ENCODE measurements at places on chromosomes 16 and 17.

DNA sequence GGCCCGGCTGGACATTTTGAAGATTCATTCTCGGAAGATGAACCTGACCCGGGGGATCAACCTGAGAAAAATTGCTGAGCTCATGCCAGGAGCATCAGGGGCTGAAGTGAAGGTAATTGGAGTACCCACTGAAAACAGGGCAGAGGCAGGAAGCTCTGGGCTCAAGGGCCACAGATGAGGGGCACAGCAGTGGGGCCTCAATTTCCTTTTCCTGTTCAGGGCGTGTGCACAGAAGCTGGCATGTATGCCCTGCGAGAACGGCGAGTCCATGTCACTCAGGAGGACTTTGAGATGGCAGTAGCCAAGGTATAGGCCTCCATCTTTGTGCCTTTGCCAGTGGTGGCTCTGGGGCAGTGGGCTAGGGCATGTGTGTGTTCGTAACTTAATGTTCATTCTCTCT, 4.0 kb upstream of the FTSJ3 start:
- DNase-seq = no peak

- no peak for DNase-seq
Measured at GRCh38 chr16:56980792-56981724, 8.3 kb upstream of the NLRC5 start.

DNA sequence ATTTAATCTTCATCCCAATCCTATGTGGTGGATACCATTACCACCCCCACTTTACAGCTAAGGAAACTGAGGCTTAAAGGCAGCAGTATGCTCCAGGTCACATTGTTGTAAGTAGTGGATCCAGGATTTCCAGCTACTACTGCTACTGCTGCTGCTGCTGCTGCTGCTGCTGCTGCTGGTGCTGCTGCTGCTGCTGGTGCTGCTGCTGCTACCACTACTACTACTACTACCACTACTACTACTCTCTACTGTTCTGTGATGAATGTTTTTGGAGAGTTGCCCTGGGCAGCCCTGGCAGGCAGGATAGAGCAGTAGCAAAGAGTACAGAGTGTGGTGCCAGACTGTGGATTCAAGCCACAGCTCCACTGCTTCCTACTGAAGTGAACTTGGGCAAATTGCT, 49.3 kb upstream of the SLC12A3 start:
- DNase-seq = no peak

DNA sequence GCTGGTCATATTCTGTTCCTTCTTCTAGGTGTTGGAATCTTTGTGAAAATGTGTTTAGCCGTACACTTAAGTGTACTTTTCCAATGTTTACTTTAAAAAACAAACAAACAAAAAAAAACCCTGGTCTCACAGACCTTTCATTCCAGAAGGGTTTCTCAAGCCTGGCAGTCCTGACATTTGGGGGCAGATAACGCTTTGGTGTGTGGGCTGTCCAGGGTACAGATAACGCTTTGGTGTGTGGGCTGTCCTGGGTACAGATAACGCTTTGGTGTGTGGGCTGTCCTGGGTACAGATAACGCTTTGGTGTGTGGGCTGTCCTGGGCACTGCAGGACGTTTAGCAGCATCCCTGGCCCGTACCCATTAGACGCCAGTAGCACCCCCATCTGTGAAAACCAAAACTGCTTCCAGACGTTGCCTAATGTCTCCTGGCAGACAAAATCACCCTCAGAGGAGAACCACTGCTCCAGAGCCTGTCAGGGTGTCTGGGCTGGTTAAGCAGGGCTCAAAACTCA, 15.2 kb upstream of the FLCN start:
- no peak for DNase-seq

DNA sequence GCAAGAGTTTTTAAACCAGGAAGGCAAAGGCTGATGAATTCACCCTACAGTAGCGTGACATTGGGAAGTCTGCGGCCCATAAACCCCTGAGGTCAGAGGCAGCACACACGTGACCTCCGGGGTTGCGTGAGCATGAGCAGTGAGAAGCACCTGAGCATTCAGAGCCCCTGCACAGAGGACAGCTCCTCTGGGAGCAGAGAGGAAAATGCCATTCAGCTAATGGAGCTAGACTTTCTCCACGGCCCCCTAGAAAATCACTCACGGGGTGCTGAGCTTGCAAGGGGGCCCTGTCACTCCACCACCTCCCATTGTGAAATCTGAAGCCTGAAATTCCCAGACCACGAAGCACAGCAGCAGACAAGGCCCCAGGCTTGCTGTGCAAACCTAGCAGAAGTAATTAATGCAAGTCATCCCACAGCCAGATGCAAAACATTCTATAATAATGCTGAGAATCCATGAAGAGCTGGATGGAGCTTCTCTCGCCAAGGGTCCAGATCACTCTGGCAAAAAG, 114.9 kb upstream of the RCVRN start:
- no peak for DNase-seq

DNA sequence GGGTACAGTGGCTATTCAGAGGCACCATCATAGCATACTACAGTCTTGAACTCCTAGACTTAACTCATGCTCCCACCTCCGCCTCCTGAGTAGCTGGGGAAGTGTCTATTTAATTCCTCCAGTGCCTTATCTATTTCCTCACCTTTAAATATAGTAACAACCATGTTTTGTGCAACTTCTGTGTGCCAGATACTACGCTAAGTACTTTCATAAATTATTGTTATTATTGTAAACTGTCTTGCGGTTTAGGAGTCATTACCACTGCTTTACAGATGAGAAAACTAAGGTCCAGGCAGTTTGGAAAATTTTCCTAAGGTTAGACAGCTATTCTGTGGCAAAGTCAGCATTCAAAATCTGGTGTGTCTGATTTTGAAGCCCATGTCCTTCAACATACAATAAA, 359.1 kb upstream of the XYLT1 start:
- no peak for DNase-seq

DNA sequence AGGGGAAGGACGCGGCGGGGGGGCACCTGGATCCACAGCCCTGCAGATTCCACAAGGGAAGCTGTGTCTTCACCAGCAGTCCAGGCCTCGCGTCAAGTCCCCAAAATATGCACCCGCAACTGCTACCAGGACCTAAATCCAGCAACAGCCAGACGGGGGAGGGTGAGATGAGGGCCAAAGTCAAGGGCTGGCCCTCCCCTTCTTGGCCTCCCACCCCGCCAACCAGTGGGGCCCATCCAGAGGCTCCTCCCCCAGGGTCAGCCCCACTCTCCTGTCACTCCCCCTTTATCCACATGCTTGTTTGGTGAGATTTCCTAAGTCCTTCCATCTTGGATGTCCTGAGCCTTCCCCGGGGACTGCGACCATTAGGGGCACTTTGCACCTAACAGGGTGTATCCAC, 138.7 kb downstream of the ENGASE start:
- DNase-seq = no peak

DNA sequence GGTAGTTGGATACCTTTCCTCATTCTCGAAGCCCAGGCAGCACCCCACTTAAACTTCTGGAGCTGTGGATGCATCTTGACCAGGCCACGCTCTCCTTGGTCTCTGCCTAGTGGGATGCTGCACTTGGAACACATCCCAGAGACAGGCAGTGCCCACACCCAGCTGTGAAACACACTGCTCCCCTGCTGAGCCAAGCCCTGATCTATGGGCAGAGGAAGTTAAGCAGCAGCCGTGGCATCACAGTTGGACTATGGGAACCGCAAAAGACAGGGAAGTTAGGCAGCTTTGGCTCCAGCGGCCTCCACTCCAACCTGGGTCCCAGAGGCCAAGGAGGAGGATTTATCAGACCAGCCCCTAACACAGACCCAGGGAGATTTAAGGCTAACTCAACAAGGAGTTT, 284.8 kb upstream of the CCL2 start:
- no peak for DNase-seq

DNA sequence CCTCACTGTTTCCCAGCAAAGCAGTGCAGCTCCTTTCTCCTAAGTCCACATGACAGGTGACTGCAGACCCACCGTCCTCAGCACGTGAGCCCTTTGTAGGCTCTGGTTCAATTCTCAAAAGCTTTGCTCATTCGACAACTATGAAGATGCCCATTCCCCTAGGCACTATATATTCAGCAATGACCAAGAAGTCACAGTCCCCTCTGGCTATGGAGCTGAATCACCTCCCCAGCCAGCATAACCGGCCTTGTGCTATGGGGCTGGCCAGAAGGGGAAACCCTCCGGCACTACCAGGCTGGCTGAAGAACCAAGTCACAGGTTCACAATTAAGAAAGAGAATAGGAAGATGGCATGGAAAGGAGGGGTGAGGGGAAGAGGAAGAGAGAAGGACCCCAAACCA, 139.7 kb downstream of the WSCD1 start:
- DNase-seq = no peak

- no peak for DNase-seq
Measured at GRCh38 chr17:55275894-55276804, 11.4 kb downstream of the HLF start.

- no peak for DNase-seq
Measured at GRCh38 chr17:61361084-61361483, 38.6 kb upstream of the TBX2 start.

- DNase-seq = no peak
Measured at GRCh38 chr17:81582341-81582740, 30.2 kb upstream of the FAAP100 start.

- no peak for DNase-seq
Measured at GRCh38 chr16:80788027-80788426, 16.4 kb downstream of the CDYL2 start.

- DNase-seq = no peak
Measured at GRCh38 chr16:69435977-69436820, 11.8 kb downstream of the CYB5B start.

DNA sequence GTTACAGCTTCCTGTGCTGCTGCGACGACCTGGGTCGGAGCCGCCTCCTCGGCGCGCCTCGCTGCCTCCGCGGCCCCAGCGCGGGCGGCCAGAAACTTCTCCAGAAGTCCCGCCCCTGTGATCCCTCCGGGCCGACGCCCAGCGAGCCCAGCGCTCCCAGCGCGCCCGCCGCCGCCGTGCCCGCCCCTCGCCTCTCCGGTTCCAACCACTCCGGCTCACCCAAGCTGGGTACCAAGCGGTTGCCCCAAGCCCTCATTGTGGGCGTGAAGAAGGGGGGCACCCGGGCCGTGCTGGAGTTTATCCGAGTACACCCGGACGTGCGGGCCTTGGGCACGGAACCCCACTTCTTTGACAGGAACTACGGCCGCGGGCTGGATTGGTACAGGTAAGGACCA, 746 bp downstream of the HS3ST2 start:
- no peak for DNase-seq

- DNase-seq = peak; percentile 17
Measured at GRCh38 chr16:50909831-50910735, 168.2 kb downstream of the CYLD start.

- DNase-seq = no peak
Measured at GRCh38 chr16:65922923-65923322, 443.6 kb upstream of the CDH5 start.

DNA sequence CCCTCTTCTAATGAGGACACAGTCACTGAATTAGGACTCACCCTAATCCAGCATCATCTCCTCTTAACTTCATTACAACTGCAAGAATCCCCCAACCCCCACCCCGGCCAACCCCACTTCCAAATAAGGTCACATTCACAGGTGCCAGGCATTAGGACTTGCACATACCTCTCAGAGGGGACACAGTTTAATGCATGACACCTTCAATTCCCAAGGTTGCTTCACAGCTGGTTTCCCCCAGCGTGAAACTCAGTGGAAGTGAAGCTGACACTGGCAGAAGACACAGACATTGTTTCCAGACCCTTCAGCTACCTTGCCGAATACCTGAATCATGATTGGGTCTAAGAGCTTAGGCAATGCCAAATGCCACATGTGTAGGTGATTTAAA, 217.0 kb upstream of the DYNLRB2 start:
- DNase-seq = no peak

DNA sequence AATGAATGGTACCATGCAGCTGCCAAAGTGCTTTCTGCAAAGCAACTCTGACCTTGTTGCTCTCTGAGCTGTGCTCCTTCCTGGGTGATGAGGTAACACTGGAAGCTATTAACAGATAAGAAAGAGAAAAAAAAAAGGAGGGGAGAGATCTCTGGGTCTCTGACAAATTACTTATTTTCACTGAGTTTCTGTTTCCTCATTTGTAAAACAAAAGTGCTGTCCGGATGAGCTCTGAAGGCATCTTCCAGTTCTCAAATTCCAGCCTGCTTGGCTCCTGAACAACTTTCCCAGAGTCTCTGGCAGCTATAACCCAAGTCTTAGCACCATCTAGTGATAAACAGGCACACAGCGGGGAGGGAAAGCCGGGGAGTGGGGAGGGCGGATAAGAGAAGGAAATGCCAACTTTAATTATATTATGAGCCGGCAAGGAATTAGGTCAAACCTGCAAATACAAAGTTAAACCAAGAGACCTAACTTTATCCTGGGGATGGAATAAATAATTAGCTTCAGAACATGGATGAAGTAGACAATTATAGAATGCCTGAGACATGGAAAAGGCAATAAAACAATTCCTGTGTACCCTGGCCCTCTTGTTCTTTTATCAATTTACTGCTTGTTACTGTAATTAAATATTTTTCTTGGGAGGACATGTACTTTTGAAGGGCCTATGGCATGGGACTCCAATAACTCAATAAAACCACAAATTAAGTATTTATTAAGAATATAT, 61.3 kb upstream of the KIFC3 start:
- no peak for DNase-seq

GRCh38 chr17:74814453-74814852, 38.3 kb upstream of the NAT9 start:
- DNase-seq = no peak

DNA sequence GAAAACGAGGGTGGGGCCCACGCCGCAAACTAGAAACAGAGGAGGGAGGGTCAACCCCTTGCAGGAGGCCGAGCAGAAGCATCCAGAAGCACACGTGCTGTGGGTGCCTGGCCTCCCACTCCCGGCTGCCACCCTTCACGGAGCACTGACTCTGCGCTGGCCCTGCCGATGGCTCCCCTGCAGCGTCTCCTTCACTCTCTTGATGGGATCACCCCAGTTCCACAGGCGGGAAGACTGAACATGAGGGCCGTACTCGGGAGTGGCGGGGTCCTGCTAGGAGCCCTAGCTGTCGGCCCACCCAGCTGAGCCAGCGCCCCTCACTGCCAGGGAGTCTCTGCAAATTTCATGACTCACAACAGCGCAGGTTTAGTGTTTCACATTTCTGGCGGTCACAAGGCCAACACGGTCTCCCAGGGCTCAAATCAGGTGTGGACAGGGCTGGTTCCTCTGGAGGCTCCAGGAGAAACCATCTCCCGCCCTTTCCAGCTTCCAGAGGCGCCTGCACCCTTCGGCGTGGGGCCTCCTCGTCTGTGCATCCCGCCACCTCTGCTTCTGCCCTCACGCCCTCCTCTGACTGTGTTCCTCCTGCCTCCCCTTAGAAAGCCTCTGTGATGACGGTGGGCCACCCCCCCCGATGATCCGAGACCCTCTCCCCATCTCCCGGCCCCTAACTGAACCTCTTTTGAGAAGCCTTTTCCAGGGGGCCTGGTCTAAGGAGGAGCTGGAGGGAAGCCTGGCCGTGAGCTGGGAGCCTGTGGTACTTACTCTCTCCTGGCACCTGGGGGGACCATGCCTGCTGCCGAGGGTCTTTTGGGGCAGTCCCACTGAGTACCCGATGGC, 2.0 kb downstream of the PTX4 start:
- DNase-seq = no peak

DNA sequence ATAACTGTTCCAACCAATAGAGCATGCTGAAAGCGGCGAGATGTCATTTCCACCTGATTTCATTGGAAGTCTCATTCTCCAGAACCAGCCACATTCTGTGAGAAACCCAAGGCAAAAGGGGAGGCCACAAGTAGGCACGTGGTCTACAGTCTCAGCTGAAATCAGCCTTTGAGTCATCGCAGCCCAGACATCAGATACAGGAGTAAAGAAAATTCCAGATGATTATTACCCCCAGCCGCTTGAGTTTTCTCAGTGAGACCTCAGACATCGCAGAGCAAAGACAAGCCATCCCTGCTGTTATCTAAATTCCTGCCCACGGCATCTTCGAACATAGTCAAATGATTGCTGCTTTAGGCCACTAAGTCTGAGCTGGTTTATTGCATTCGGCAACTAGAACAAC, 23.1 kb downstream of the STAT3 start:
- no peak for DNase-seq
